ENCODE measurements at places on chromosomes 2 and 18.
A peak's percentile ranks its signal among the peaks of the same experiment; 100 is the strongest.

GRCh38 chr18:48994044-48994651 is 43.4 kb upstream of the SMAD7 start:
- DNase-seq, result no peak

GRCh38 chr2:16736633-16737032 is 71.0 kb upstream of the CYRIA start:
- DNase-seq, result no peak

GRCh38 chr18:2657788-2658458 is 2.4 kb downstream of the SMCHD1 start:
- no peak for DNase-seq

GRCh38 chr18:24486684-24487083 is 26.2 kb downstream of the HRH4 start:
- DNase-seq, result no peak

GRCh38 chr2:55163274-55163721 is 68.8 kb downstream of the CLHC1 start:
- DNase-seq, result no peak

DNA sequence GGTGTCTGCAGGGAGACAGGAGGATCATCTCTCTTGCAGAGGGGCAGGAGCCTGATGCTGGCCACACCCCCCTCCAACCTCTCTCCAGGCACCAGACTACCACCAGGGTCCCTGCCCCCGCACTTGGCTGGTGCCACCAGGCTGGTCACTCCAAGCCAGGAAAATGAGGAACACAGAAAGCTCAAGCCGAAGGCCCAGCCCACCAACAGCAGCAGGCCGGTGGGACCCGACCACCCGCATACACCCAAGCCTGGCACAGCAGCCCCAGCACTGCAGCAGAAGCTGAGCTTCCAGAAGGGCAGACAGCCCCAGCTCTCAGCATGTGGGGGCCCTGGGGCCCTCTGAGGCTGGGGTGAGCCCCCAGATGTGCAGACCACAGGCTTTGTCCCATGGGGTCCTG is 52.7 kb downstream of the KIF1A start:
- DNase-seq, result no peak

- DNase-seq, result no peak
These were observed 8.4 kb upstream of the TMEM185B start for GRCh38 chr2:120231564-120231973.

- DNase-seq, result no peak
These were observed 76.7 kb upstream of the ZNF397 start for GRCh38 chr18:35164133-35164532.

DNA sequence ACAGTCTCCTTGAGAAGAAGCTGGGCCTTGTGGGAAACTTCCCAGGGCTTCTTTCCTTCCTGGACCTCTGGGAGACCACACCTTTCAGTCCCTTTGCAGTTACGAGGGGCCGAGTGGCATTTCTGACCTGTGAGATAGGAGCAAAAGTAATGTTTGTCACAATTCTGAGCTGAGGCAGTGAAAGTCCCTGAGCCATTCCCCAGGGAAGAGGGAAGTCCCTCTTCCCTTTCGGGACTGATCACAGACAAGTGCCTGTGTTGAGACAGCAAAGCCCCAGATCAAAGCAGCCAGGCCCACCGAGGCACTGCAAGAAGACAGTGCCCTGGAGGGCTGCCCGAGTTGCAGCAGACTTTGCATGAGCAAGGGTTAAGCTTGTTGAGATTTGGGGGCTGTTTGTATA is 41.9 kb downstream of the RHOB start:
- no peak for DNase-seq

DNA sequence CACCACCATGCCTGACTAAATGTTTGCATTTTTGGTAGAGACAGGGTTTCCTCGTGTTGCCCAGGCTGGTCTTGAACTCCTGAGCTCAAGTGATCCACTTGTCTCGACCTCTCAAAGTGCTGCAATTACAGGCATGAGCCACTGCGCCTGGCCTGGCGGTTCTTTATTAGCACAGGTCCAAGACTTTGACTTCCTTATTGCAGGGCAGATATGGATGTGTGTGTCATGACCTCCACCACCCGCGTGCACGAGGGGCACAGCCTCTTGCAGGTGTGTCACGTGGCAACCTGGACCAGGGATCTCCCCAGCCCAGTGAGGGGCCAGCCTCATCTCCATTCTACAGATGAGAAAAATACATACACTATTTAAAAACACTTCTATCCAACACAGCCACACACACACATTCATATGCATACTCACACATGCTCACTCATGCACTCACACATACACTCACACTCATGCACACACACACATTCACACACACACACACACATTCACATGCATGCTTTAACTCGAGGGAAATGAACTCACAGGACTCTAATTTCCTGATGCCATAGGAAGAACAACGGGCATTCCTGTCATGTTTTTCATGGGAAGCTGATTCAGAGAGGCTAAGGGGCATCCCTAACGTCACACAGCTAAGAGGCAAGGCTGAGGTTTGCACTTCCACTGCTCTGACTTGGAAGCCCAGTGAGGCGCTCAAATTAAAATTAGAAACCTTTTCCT is 38.8 kb downstream of the RRM2 start:
- peak; percentile 75 for DNase-seq

DNA sequence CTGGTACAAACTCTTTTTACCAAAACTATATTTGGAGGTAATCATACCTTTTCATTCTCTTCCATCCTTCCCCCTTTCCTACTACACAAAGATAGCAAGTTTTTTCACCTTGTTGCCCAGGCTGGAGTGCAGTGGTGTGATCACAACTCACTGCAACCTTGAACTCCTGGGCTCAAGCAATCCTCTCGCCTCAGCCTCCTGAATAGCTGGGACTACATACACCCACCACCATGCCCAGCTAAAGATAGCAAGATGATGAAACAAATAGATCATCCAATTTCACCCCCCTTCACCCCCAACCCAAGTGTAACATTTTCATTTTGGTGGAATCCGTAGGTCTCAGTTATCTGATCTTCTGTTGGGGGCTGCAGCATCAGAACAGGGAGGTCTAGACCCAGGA is 4.5 kb upstream of the STK11IP start:
- DNase-seq, result no peak

- no peak for DNase-seq
These were observed 323.7 kb downstream of the SLC4A3 start for GRCh38 chr2:219951099-219951498.

DNA sequence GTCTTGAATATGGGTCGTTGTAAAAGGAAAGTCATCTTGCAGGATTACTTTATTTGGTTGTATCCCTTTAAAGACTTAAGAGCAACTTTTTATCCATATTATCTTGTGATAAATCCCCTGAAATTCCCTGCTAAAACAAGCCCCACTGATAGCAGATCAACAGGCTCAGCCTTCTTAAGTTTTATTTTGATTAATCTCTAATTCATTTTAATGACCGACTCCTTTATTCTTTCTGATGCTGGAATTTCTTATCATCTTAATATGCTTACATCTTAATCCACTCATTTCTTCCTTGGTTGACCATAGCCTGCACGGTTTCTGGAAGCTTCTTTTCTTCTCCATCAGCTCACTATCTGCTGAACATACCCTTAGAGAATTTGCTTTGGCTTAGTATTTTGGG is 188.5 kb upstream of the CCDC68 start:
- DNase-seq, result no peak

DNA sequence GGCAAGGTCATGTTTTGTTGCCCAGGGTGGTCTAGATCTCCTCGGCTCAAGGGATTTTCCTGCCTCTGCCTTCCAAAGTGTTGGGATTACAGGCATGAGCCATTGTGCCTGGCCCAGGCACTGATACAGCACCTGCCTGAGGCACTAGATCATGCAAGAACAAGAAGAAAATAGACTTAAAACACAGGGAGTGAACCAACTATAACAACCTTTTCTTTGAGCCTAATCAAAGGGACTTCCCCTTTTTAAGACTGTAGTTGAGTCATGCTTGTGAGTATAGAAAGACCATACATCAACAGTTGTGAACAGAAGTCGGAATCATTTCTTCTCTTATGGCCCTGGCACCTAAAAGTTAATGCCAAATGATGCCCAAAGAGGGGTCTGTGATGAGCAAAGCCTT is 47.9 kb upstream of the MAPRE2 start:
- no peak for DNase-seq

GRCh38 chr18:3910512-3910911 is 460.5 kb downstream of the TGIF1 start:
- DNase-seq, result peak; percentile 18

- peak; percentile 23 for DNase-seq
These were observed 169.4 kb downstream of the SMAD7 start for GRCh38 chr18:48781163-48781987.

DNA sequence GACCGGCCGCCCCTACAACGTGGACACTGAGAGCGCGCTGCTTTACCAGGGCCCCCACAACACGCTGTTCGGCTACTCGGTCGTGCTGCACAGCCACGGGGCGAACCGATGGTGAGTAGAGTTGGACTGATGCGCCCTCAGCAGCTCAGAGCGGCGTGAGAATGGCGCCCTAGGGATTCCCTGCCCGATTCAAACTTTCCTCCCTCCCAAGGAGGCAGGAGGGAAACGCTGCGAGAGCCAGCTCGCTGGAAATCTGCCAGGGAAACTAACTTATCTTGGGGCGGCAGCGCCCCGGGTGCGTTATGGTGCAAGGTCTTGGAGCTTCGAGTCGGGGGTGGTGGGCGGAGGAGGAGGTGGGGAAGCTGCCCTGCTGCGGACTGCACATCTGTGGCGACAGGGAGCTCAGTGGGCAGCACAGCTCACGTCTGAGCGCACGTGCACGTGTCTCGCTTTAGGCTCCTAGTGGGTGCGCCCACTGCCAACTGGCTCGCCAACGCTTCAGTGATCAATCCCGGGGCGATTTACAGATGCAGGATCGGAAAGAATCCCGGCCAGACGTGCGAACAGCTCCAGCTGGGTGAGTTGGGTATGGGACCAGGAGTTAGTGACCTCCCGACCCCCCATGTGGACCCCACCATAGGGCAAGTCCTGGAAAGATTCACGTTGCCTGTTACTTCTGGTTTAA is 697 bp downstream of the ITGA4 start:
- DNase-seq, result no peak

- no peak for DNase-seq
These were observed 149.3 kb downstream of the CSRNP3 start for GRCh38 chr2:165618806-165619205.

DNA sequence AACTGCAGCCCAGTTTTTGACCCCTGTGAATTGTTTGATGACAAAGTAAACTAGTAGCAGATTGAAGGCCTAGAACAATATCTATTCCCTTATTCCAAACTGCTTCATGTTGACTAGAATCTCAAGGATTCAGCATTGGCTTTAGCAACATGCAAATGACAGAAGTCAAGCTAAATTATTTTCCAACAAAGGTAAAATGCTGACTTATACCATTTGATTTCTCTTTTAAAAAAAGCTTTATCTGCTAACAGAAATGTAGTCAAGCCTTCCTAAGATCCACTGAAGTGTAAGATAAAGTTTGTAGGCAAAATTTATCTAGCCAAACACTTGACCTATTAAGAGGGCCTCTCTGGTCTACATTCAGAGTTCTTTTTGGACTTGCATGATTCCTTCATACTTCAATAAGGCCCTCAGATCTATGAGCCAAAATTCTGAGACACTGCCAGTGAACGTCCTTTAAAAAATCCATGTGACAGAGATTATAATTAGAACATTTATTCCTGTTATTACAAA is 9.5 kb upstream of the CYBRD1 start:
- no peak for DNase-seq

GRCh38 chr2:26001743-26002351 is 19.6 kb upstream of the KIF3C start:
- no peak for DNase-seq

GRCh38 chr2:34307636-34308035 is 708.5 kb upstream of the FAM98A start:
- DNase-seq, result no peak

DNA sequence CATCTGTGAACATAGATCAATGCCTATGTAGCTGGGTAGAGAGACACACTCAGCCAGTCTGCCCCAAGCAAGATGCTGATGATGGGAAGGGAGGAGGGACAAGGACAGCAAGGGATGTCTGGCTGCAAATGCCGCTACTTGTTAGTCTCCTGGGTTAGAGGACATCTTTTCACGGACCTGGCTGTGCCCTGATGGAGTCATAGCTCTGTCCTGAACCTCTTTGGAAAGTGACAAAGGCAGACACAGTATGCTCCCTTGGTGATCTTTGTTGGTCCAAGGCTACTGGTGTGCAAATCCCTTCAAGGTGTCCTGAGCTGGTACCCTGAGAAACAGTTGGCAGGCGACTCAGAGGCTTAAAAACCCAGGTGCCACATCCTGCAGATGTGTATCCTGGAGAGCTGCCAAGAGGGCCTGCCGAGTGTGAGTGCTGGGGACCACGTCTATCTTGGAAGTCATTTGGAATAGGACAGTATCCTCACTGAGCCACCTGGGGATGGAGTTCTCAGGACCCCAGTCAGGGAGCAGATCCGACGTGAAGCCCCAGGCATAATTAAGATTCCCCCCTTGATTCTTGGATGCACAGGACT is 10.8 kb downstream of the FOSL2 start:
- DNase-seq, result no peak

DNA sequence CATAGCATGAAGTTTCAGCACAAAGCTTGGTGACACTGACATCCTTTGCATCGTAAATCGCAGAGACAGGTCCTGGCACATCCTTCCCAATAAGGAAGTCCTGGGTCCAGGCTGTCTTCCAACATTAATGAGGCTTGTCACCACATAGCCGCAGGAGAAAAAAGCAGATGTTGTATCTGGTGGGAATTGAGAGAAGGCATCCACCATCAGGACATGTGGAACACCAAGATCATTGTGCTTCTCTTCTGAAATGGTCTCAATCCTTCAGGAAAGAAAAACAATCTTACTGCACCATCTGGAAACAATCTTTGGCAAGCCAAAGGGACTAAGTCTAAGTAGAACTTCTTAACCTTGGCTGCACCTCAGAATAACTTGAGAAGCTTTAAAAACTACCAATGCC is 119.0 kb upstream of the ARHGAP28 start:
- DNase-seq, result no peak

- no peak for DNase-seq
These were observed 80.2 kb downstream of the SLC8A1 start for GRCh38 chr2:40371525-40372282.

DNA sequence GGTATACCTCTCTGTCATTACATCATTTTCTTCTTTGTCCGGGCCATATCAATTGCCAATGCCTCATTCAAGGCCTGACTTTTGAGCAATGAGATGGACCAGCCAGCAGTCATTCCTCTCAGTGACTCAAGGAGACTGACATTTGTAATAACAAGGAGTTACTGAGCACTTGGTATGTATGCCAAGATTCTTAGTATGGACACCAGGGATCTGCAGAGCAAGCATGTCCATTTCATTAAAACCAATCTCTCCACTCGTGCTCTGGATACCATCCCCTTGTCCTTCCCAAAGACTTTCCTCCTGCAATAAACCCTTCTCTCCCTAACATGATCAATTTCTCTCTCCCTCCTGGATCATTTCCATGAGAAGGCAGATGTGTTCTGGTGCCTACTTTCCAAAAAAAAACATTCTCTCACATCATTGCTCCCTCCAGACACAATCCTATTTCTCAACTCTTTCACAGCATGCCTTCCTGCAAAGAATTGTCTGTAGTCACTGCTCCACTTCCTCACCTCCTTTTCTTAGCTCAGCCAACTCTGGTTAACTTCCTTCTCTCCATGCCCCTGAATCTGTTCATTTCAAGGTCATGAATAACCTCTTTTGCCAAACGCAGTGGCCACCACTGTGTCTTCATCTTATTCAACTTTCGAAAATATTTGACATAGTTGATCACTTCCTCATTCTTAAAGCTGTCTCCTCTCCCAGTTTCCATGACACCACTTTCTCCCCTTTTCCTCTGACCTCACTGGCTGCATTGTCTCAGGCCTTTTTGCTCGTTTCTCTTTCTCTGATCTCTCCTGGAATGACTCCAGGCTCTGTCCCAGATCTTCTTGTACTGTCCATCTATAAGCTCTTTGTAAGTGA is 102.8 kb upstream of the CYP1B1 start:
- no peak for DNase-seq

Data from glomerular endothelial cell (primary cell).